Posterior vena cava (tissue), 2 donors: ENCODE measurements at places on chromosomes 11 and 22.

DNA sequence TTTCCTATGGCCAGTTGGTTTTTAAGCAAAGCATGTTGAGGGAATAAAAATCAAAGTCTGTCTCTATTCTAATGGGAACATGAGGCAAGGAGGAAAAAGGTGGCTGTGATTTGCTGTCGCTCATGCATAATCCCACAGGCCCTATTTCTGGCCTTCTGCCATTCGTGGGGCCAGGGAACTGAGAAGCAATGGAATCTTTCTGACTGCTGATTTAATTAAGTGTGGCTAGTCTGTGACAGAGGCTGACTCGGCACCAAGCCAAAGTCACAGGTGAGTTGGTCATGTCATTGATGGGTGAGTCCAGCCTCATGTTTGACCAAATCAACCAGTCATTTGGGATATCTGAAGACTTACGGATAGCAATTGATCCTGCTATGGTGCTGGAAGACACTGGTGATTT lies 429.3 kb upstream of the CADM1 start:
- no peak for DNase-seq

DNA sequence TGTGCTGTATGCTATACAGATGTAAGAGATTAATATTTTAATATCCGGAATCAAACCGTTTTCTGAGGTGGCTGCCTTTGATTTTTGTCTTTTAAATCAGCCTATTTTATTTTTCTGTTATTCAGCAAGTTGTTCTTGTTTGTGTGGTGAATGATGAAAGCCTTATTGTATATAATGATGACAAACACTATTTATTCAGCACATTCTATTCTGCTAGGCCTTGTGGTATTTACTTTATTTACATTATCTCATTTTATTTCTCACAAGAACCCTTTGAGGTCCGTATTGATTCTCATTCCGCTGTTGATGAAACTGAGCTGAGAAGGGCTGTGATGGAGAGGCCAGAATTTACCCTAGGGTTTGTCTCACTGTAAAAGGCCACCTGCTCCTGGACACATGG lies 40.5 kb downstream of the KREMEN1 start:
- no peak for DNase-seq

DNA sequence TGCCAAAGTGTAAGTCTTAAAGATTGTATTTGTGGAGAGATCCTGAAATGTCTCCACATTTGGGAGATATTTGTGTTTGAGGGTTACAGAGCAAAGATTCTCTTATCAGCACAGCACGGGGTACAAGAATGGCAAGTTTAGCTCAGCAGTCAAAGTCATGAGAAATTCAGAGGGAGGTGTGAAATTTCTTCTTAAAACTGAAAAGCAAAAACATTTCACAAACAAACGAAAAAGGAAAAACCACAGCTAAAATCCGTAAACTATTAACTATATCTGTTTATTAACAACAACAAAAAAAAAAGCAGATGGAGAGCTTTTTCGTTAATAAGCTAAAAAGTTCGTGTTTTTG lies 40.9 kb upstream of the ETS1 start:
- no peak for DNase-seq

GRCh38 chr11:94151903-94152677 lies 23.4 kb downstream of the PANX1 start:
- no peak for DNase-seq

DNA sequence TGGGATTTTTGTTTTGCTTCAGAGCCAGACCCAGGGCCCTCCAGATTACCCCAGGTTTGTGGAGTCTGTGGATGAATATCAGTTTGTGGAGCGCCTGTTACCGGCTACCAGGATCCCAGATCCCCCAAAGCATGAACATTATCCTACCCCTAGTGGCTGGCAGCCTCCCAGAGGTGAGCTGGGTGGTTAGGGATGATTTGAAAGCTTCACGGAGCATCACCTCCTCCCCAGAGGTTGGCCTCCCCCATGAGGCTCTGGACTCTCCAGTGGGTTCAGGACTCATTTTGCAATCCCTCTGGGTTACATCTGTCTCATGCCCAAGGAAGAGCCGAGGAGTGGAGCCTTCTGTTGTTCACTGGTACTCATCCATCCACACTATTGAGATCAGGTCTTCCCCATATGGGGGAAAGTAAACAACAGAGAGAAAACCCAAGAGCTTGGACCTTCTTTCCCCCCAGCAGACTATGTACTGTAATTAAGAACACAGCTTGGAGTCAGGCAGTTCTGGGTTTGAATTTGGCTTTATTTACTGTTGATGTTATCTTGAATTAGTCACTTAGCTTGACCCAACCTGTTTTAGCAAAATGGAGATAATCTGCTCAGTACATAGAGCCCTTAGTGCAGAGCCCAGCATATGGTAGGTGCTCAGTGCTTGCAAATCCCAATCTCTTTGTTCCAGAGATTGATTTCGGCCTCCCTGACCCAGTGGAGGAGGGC lies 2.5 kb downstream of the MRPL49 start:
- no peak for DNase-seq

- DNase-seq, result no peak
Observed at GRCh38 chr11:106418791-106419190, 341.3 kb downstream of the AASDHPPT start.

GRCh38 chr11:70225681-70226177 lies 22.6 kb downstream of the FADD start:
- no peak for DNase-seq

- no peak for DNase-seq
Observed at GRCh38 chr11:62012832-62013461, 45.5 kb upstream of the FTH1 start.

DNA sequence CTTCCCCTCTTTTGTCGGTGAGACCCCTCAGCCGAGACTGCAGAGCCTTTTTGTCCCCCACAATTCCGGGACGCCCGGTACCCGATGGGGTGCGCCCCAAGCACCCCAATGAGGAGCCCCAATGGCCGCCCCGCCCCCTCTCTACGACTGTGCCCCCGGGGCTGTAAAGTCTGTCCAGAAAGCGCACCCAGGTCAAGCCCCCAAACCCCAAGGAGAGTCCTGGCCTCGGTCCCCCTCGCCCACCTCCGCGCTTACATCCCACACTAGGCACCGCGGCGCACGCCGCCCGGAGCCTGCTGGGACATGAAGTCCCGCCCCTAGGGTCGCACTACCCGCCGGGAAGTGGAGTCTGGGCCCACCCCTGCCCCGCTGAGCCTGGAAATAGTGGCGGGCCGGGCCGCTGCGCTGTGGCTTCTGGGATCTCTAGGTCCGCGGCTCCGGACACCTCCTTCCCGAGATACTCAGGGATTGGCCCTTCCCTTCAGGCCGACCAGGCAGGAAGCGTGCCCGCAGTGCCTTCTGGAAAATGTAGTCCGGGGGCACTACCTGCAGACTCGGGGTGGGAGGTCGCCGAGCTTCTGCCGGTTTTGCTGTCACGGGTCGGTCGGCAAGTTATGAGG lies at the start of gene MEN1:
MEN1 (minus strand) TSS at position 281 of the 620 bp plus-strand sequence. CDS start 442 bp downstream, outside the sequence.
- DNase-seq, result peak; percentile 99

DNA sequence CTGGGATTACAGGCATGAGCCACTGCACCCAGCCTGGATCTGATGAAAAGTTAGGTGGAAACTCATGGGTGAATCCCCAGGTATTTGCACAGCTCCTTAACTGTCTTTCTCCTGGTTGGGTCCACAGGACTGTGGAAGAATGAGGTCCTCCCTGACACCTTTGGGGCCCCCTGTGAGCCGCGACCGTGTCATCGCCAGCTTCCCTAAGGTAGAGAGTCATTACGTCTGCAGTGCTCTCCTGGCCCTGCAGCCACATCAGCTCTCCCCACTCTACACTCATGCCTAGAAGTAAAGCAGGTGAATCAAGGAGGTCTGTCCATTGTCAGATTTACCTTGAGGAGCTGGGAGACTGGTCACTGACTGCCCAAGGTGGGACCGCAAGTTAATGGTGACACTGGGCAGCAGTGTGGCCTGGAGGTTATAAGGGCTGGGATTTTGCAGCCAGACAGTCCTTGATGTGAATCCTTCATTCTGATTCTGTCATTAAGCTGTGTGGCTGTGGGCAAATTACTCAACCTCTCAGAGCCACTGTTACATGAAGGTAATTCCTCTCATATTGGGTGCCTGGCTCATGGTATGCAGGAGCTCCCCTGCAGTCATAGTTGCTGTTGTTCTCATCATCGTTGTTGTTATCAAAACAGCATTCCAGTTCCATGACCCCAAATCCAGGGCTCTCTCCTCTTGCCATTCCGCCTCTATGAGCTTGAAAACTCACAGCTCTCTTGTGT lies 1.4 kb downstream of the RAB36 start:
- no peak for DNase-seq

DNA sequence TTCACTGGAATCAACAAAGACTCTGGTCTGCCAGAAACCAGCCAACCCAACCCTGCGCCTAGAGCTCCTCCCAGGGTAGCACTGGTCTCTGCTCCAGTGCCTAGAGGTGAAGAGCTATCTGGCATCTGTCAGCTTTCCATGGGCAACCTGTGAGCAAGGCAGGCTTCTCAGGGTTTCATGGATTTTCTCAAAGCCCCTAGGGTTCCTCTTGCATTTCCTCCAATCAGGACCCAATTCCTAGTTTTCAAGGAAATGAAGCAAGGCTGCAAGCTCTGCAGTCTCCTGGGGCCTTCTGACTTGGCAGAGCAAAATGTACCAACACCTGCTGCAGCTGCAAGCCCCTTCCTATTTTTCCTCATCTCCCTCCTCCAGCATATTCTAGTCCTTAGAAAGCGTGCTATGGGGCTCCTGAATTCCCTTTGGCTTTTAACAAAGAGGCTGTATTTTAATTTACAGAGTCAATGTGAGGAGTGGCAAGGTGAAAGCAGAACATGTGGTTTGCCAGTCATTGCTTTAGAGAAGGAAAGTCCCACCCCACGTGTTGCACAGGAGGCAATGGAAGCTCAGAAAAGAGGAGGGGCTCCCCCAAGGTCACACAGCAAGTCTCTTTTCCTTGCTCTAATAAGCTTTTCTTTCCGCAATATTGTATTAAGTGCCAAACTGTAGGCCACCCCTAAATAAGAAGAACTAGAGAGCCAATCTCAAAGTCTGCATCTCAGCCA lies 33.0 kb upstream of the RIC3 start:
- peak; percentile 19 for DNase-seq

DNA sequence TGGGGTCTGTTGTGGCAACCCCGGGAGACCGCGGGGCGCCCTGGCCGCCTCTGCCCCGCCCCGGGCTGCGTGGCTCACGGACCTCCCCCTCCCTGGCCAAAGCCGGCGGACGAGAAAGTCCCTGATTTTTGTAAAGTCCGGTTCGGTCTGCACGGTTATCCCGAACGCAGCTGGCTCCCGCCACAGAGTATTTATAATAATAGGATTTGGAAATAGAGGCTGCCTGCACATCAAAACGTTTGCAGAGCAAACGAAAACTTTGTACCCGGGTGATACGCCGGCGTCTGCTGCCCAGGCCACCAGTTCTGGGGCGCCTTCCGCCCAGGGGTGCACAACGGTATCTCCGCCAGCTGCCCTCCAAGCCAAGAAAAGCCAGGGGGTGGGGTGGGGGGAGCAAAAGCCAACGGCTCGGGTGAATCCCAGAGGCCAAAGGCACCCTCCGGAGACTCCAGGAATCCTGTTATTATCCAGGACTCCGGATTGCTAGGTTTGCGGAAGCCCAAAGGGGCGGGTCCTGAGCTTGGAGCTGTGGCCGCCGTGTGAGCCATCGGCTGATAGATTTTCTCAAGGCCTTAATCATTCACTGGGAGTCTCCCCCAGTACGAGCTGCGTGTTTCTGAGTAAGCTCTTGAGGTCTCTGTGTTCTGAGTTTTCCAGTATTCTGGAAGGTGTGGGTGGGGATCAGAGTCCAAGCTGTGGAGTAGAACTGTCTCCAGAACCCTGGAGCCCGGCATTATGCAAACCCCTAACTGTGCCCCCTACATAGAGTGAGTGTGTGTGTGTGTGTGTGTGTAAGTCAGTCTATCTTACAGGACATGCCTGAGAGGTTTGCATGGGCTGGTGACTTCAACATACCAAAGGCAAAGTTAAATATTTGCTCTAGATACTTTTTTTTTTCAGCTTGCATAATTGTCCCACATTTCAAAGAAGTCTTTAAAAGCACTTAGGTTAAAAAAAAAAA lies 673 bp upstream of the SHANK2 start:
- peak; percentile 81 for DNase-seq

DNA sequence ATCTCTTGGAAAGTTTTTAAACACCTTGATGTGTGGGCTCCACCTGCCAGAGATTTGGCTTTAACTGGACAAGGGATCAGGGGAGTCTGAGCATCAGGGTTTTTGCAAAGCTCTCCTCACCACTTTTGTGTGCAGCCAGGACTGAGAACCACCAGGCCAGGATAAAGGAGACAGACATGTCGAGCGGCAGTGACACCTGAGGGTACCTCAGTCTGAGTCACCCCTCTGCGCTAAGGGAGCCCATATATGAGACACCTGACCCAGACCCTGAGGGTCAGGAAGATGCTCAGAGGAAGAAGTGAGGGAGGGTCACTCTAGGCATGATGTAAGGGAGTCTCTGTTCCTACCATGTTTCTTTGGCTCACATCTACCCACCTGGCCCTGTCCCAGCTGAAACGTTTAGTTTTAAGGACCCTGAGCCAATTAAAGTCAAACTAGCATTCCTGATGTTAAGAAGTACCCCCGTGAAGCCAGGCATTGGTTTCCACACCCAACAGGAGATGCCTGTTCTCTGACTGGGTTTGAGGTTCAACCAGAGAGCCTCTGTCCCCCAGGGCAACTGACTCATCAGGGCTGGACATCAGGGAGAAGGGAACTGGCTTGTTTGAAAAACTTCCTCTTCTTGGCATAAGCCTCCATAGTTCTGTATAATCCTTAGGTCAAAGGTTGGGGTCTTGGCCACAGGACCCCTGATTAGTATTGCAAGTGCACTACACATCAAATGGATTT lies 72.4 kb upstream of the BIRC3 start:
- DNase-seq, result no peak

DNA sequence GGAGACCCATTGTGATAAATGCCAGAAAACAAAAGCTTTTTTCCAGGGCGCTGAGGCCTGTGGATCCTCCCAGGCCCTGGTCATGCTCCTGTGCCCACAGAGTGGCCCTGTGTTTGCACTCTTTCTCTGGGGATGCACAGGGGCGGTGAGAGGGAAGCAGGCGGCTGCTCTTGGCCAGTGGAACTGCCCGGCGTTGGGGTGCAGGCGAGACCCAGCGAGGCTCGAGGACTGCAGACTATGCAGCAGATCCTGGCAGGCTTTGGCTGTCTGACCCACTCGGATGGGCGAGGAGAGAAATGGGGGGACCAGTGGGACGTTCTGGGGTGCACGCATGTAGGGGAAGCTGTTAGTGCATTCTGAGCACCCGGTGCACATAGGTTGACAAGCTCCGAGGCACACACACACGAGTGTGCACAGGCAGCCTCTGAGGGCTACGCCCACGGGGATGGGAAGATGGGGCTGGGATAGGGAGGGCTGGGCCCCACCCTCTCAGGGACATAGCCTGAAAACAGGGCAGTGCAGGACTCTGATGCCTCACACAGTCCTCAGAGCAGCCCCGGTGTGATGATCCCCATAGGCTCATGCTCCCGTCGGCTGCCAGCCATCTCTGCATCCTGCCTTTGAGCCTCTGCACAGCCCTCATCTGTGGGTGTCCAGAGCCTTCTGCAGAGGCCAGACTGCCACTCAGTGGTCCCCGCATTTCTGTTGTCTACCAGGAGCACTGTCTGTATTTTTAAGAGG lies 1233.5 kb downstream of the BRD1 start:
- no peak for DNase-seq

- DNase-seq, result no peak
Observed at GRCh38 chr11:105867742-105868141, 154.3 kb downstream of the MSANTD4 start.

GRCh38 chr11:44766112-44766971 lies 39.6 kb downstream of the TSPAN18 start:
- peak; percentile 88 for DNase-seq
